ENCODE measurements at places on chromosomes 6 and 20.

GRCh38 chr6:84150705-84151104 is 76.7 kb downstream of the CEP162 start:
- no peak for DNase-seq

GRCh38 chr20:47196091-47197081 is 160.1 kb downstream of the ZMYND8 start:
- no peak for DNase-seq

DNA sequence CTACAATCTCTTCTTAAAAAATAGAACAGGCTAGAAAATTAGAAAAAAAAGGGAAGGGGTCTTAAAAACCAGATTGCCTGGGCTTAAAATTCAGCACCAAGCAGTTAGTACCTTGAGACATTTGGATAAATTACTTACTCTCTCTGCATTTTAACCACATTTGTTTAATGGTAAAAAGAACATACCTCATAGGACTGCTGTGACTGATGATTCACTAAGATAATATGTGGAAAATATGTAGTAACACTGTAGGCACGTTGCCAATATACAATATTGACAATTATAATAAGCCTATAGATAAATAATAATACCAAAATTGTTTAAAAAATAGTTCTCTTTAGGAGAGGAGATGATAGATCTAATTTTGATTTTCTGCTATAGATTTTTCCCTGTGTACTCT is 750.4 kb downstream of the TENT5A start:
- DNase-seq = no peak

DNA sequence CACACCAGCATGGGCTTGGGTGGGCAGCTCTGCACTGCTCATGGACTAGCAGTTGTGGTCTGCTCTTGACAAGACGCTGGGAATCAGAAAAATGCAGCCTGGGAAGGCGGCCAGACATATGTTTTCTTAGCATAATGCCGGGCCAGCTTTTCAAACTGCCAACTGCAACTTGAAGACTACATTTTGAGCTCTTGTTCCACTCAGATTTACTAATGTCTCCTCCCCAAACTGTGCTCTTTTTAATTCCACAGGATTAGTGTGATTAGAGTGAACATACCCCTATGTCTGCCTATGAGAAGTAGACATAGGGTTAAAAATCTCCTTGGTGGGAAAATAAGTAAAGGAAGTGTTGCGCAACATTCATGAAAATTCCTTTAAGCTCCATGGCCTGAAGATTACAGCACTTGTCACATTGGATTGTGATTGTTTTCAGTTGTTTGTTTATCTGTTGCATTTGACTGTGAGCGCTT is 5.3 kb upstream of the FNDC1 start:
- no peak for DNase-seq

DNA sequence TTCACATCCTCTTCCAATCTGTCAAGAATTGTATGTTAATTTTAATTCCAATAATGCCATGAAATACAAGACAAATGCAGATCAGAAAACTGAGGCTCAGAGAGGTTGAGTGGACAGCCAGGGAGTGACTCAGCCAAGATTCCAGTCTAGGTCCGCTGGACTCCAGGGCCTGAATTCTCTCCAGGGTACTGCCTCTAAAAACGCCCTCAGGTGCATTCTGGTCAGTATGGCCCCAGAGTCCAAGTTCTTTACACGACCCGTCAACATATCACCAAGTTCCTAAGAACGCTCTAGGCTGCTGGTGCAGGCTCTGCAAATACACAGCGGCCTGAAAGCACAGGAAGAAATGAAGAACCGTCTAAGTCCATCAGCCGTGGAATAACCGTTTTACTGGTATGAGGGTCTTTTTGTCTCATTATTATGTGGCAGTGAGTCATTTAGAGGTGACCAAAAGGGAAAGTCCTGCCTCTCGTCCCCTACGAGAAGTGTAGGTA is 709 bp upstream of the ASXL1 start:
- DNase-seq = no peak

- DNase-seq = peak; percentile 32
These were observed 38.7 kb downstream of the GSTA2 start for GRCh38 chr6:52724406-52725121.

DNA sequence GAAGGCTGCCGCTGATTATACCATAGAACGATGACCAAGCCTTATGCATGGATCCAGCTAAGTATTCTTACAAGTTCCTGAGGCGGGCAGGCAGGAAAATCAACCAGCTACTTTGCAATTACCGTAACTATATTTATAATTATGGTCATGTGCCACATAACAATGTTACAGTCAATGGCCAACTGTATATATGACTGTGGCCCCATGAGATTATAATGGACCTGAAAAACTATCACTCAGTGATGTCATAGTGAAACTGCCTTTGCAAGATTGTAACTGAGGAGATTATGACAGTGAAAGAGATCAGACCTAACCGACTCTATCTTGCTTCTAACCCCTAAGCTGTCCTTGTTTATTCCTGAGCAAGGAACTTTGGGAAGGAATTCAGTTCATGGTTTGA is 33.1 kb upstream of the FAM135A start:
- DNase-seq = no peak

DNA sequence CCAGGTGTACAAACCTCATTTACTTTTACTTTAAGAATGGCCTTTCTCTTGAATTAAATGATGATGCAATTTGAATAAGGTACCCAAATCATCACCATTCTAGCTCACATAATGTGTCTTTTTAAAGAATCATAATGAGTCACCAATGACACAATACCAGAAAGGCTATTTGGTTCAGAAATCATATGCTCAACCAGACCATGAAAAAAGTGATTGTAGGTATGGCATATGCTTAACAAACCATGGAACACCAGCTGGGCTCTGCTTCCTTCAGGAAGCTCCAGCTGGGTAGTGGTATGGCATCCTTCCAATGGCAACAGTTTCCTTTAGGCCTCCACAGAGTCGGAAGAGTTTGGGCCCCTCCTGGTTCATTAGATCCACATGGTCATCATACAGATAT is 128.2 kb downstream of the FRK start:
- DNase-seq = no peak

DNA sequence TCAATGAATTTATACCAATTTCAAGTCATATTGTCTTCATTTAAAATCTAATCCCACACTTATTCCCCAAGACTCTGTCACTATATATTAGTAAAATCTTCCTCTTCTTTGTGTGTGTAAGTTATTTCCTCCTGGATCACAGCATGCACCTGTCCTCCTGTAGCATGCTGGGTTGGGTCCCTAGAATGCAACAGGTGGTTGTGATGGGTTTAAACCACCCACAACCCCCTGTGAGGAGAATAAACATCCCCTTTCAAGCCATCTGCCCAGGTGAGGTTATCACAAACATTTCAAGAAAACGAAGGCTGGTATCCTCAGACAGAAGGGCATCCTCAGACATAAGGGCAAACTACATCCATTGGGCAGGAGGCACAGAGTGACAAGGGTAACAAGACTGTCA is 26.4 kb downstream of the DZANK1 start:
- no peak for DNase-seq

GRCh38 chr6:37624121-37624520 is 73.6 kb downstream of the MDGA1 start:
- DNase-seq = no peak

DNA sequence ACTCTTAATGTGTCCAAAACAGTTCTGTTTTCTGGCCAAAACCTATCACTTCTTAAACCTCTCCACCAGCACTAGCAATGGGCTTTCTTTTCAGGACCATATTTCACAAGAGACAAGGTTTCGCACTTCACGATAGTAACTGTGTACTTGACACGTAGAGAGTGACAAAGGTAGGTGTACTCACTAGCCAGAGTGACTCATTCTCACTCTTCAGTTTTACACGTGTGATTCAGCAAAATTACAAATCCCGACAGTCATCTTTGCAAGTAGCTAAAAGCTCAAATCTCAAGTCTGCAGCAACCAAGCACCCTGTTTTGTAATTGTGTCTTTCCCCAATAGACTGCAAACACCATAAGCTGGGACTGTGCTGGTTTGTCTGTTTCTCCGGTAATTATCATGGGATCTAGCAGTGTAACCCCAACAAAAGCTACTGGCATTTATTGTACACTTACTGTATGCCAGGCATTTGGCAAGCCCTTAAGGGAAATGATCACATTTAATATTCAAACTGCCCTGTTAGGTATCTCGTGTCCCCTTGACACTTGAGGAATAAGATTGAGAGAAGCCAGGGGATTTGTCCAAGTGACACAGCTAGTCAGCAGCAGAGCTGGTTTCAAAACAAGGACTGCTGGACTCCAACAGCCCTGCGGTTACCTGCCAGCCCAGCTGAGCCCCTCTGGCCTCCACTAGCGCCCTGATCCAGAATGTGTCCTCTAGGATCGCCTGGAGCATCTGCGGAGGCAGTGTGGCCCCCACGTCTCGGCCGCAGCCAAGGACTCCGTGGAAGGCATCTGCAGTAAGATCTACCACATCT is 9.9 kb downstream of the PCIF1 start:
- DNase-seq = no peak

DNA sequence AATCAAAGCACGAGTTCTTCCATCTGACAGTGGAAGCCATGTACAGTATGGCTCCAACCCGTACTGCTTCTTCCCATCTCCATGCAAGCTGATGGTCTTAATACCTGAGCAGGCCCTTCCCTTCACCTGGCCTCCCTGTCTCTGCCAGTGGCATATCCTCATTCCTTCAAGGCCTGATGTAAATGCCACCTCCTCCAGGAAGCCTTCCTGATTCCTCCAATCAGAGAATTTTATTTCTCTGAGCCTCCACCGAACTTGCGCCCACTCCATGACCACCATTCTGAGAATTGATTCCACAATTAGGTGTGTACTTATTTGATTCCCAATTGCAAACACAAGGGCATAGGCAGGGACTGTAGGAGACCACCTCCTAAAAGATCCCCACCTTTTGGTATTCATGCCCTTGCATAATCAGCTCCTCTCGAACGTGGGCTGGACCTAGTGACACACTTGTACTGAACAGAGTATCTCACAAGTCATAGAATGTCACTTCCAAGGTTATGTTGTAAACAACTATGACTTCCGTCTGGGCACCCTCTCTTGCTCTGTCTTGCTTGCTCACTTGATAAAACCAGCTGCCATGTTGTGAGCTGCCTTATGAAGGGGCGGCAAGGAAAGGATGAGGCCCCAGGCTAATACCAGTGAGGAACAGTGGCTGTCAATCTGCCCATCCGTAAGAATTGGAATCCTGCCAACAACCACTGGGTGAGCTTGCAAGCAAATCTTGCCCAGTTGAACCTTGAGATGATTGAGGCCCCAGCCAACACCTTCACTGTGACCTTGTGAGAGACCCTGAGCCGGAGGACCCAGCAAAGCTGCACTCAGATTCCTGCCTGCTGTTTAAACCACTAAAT is 38.8 kb downstream of the CPNE5 start:
- DNase-seq = no peak

DNA sequence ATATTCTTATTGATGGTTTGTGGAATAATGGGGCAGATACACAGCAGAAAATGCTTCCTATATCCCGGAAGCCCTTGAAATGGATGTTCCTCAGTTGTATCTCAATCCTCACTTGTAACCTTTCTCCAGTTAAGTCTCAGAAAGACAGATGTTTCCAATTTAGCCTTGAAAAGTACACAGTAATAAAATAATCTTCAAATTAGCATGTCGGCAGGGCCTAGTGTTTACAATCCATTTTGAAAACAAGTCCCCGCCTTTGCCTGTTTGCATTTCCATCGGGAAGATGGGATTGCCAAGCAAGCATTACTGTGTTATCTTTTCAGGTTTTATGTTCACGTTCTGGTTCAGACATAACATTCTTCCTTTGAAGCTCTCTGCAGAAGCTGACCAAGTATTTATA is 41.5 kb downstream of the SNRNP48 start:
- no peak for DNase-seq

DNA sequence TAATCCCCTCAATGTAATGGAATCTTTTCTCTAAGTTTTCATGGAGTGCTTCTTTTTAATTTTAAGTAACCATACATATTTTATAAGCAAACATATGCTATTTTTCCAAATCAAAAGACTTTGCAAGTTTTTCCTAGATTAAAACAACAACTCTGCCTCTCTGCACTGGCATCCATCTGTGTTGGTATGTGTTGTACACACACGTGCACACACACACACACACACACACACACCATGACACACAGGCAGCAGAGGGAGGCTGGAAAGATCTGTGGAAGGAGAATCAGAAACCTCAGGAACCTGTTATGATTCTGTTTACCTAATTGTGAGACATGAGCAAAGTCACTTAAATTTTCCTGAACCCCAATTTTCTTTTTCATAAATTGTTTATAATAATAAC is 295.0 kb upstream of the PRDM1 start:
- DNase-seq = no peak

DNA sequence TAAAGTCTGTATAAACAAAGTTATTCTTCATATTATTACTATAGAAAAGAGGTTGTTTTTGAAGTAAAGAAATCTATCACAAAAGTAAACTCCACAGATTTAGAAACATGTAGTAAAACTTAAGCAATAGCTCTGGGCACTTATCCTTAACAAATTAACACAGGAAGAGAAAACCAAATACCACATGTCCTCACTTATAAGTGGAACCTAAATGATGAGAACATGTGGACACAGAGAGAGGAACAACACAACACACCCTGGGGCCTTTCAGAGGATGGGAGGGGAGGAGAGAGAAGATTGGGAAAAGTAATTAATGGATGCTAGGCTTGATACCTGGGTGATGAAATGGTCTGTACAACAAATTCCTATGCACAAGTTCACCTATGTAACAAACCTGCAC is 57.2 kb downstream of the C6orf58 start:
- no peak for DNase-seq

GRCh38 chr20:25865715-25866656 is 169.3 kb upstream of the ZNF337 start:
- DNase-seq = no peak

- no peak for DNase-seq
These were observed 259.6 kb upstream of the PLN start for GRCh38 chr6:118288355-118289124.

DNA sequence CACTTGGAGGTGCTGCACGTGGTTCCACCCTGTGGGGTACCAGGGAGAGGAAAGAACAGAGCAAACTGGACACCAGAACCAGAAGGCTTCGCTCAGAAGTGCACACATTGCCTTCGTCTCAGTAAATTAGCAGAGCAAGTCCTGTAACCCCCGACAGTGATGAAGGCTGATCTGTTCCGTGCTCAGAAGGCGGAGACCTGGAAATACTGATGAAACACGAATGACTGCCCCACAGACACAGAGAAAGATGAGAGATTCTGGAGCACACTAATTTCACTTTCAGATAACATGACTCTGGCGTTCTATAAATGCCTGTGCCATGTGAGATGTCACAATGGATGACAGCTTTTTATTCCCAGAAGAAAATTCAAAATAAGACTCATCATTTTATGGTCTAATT is 44.2 kb upstream of the CCR6 start:
- DNase-seq = no peak

GRCh38 chr6:144595266-144595665 is 310.1 kb downstream of the UTRN start:
- DNase-seq = no peak

GRCh38 chr6:79808921-79809320 is 138.4 kb downstream of the ELOVL4 start:
- no peak for DNase-seq

GRCh38 chr6:124237911-124238310 is 434.2 kb downstream of the NKAIN2 start:
- no peak for DNase-seq

DNA sequence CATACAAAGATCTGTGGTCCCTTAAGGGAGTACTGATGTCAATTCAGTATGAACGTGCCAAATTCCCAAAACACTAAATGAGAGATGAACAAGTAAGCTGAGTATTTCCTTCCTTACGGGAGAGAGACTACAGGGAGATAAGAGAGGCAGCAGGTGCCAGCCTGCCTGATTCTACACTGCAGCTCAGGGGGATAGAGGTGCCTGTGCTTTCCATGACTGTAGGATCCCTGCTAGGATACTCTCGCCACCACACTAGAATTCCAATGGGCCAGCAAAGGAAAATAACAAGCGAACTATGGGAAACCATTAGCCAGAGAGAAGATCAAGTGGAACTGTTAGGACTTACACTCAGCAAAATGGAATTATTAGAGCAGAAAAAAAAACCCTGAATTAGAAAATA is 198.5 kb upstream of the BTBD3 start:
- no peak for DNase-seq
